ENCODE measurements at places on chromosomes 3 and 15.

DNA sequence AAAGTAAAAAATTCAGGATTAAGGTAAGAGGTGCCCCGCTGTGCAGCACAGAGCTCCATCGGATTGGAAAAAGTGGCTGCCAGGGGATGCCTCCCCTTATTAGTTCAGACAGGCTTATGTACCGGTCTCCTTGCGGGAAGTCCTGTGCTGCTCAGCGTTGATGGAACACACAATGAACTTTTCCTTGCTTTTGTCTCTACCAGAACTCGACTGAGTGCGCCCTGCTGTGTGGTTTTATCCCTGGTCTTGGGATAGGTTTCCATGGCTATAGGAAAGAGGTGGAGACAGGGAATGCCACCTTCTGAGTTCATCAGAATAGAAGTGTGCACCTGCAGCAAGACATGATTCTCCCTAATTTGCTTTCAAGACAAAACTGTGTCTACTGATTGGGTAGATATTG lies 745.9 kb upstream of the CFAP20DC start:
- no peak for DNase-seq

- no peak for DNase-seq
Measured at GRCh38 chr3:46701181-46701939, at the start of gene TMIE. TMIE (plus strand) TSS chr3:46701392; CDS start chr3:46701488, 96 bp downstream.

DNA sequence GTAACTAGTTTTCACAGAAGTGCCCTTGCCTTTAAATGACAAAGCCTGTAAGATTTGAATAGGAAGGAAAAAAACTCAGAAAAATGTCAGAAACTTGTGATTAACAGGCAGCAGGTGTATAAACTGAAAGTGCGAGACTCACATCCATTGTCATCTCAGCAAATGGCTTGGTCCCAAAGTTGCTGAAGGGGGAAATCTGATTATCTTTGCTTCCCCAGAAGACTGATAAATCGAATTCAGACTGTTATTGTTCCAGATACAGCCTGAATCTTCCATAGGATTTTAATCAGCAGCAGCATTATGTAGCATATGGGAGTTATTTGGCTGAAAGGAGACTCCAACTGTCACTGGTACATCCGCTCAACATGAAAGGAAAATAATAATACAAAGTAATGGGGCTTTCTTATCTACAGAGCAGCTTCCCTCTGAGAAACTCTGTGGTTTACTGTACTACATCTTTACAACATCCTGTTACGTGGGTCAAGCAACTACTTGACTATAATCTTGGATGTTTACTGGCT lies 550.4 kb upstream of the CCDC54 start:
- DNase-seq: no peak

- peak; percentile 23 for DNase-seq
Measured at GRCh38 chr3:129013491-129013891, 12.4 kb downstream of the EFCC1 start.

GRCh38 chr15:74191798-74192197 lies 10.8 kb downstream of the STRA6 start:
- no peak for DNase-seq

DNA sequence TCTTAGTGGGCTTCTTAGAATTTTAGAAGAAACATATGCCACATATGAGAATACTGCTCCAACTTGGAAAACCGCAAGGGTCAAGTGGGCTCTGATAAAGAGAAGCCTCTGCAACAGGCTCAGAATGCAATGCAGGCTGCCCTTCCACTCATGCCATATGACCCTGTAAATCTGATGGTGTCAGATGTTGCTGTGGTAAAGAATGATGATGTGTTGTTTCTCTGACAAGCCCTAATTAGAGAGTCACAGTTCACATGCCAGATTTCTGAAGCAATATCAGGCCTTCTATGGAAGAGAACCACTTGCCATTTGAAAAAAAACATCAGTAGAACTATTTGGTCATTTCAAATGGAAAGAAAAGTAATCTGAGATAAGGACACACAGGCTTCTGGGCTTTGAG lies 749.6 kb downstream of the AGBL1 start:
- DNase-seq: no peak

GRCh38 chr3:2927259-2927658 lies 182.9 kb downstream of the IL5RA start:
- DNase-seq: no peak

- no peak for DNase-seq
Measured at GRCh38 chr3:171895291-171895690, 52.1 kb downstream of the TMEM212 start.

- DNase-seq: peak; percentile 16
Measured at GRCh38 chr3:120670576-120670975, 11.5 kb downstream of the HGD start.

- peak; percentile 6 for DNase-seq
Measured at GRCh38 chr3:43071313-43071893, 34.5 kb downstream of the POMGNT2 start.

DNA sequence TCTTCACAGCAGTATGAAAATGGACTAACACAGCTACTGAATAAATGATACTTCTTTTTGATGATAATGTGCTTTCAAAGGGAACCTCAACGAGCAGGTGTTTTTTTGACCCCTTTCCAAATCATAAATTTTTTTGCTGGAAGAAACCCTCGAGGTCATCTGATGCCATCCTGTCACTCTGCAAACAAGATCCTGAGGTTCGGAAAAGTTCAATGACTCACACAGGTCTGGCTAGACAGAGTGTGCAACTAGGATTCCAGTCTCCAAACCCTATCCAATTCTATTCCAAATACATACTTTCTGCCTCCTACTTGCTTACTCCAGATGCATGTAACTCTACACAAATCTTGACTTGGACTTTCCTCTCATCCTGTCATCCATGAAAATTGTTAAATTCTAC lies 124.7 kb downstream of the NEDD4 start:
- DNase-seq: peak; percentile 12

- peak; percentile 42 for DNase-seq
Measured at GRCh38 chr3:47250309-47251060, 32.1 kb downstream of the KIF9 start.

DNA sequence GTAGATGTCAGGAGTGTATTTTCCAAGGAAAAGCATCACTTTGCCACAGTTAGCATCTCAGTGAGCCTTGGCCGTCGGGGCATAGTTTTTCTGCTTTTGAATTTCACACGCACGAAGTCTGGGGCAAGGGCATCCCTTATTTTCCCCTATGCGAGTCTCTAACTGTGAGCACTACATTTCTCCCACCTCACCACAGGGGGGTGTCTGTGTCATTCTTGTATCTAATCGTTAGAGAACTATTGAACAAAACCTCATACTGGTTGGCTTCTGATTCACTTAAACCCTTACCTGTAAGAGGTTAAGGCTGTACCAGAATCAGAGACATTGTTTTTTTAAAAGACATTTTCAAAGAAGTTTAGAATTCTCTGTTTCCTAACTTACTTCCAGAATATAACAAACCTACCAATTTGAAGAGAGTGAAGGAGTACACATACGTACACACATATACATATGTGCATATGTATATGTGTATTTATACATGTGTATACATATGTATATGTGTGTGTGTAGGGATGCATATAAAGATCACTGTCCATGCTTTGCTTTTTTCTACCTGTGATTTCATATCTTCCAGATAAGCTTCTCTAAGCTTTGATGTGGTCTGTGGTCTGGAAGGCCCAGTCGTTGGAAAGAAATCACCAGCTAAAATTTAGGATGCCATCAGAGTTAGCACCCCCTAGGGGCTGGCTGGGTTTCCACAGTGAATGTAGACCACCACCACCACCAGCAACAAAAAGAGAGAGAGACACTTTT lies 49.4 kb downstream of the MYZAP start:
- peak; percentile 43 for DNase-seq

DNA sequence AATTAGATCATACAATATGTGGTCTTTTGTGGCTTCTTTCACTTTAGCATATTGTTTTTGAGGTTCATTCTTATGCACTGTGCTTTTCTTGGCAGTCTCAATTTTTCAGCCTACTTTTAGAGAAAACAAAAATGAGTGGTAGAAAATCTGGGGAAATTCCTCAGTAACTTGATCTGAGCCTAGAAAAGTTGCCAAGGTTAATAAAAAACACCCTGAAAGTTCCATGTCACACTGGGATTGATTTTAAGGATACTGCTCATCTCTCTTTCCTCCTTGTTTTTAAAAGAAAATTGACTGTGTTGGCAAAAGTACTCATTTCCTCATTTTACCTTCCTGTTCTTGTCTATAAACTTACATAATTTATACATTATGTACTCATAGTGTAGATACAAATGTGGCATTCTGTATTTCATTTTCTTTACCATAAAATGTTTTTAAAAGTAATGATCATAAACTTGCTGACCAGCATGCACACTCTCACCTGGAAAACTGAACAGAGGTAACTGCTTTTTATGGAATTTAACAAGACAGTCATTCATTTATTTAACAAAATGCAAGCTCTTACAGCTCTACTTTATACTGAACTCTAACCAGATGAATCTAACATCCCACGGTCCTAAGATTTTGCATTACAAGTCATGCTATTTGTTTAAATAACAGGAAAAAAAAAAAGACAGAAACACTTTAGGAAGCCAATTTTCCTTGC lies 28.6 kb upstream of the SH3BP5 start:
- peak; percentile 83 for DNase-seq

GRCh38 chr3:97264180-97264579 lies 449.8 kb downstream of the EPHA6 start:
- no peak for DNase-seq

DNA sequence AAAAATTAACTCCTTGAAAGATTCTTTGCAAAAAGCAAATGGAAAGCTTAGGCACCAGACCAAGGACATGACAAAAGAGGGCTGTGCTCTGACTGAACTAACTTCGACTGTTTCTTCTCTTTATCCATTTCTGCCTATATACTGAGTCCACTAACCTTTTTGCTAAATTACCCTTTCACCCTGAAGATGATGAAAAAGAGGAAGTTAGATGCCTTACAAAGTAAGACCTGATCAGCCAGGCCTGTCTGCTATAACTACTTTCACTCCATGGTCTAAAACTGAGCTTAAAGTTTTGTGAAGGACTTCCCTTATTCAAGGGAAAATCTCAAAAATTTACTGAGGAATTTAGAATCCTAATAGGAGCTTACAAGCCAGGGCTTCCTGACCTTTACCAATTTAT lies 6.2 kb upstream of the IGSF10 start:
- DNase-seq: no peak

DNA sequence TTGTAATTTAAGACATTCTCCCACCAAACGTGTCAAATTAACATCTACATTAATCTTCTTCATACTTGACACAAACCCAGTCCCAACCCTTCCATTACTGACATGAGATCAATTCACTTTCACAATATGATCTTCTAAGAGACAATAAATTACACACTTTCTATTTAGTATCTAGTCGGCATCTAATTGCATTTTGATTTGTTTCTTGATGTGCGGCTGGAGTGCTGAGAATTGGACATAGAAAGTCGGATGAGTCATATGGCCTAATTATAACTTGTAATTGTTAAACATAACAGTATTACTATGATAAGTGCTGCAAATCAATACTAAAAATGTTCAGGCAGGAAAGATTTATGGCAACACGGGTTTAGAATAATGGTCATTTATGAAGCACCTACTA lies 78.4 kb upstream of the RORA start:
- DNase-seq: no peak

GRCh38 chr3:44984335-44984734 lies 8.3 kb downstream of the EXOSC7 start:
- no peak for DNase-seq

DNA sequence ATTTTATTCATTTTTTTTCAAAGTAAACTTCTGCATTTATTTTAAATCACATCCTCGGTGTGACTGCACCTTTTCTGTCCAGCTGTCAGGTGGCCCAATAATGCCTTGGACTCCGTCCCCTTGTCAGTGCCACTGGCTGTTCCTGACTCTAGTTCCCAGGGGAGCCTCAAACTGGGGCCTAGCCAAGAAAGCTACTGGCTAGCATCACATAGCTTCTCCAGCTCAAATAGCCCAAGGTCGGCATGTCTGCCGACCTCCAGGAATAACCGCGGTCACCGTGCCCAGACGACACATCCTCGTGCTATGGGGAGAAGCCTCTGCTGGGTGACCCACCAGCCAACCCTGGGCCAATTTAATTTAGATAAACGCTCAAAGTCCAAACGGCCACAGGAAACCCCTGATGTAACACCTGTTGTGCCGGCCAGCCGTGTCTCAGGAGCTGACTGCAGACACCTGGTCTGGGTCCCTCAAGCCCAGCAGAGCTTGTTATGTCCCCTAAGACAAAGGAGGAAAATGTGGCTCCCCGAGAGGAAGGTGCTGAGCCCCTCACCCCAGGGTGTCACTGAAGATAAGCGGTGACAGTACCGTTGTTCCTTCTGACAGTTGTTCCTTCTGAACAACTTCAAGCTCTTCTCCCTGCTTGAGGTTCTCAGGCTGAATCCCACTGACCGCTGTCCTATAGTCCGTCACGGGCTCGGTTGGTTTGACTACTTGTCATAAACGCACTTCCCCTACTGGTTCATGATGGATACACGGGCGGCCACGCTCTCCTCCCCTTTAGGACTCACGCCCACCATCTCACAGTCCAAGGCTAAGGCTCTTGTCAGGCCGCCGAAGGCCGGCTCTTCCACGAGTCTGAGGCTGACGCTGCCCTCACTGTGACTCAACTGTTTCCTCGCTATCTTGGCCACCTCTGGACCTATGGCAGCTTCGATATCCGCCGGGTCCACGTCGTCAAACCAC lies 126.2 kb downstream of the KLF13 start:
- no peak for DNase-seq

GRCh38 chr3:73733746-73734145 lies 109.0 kb upstream of the PDZRN3 start:
- DNase-seq: no peak

- DNase-seq: no peak
Measured at GRCh38 chr3:129593230-129593594, 13.3 kb downstream of the PLXND1 start.

GRCh38 chr3:27712136-27713077 lies 9.7 kb downstream of the EOMES start:
- DNase-seq: peak; percentile 74

GRCh38 chr3:70702132-70702531 lies 389.7 kb upstream of the MDFIC2 start:
- DNase-seq: peak; percentile 5

DNA sequence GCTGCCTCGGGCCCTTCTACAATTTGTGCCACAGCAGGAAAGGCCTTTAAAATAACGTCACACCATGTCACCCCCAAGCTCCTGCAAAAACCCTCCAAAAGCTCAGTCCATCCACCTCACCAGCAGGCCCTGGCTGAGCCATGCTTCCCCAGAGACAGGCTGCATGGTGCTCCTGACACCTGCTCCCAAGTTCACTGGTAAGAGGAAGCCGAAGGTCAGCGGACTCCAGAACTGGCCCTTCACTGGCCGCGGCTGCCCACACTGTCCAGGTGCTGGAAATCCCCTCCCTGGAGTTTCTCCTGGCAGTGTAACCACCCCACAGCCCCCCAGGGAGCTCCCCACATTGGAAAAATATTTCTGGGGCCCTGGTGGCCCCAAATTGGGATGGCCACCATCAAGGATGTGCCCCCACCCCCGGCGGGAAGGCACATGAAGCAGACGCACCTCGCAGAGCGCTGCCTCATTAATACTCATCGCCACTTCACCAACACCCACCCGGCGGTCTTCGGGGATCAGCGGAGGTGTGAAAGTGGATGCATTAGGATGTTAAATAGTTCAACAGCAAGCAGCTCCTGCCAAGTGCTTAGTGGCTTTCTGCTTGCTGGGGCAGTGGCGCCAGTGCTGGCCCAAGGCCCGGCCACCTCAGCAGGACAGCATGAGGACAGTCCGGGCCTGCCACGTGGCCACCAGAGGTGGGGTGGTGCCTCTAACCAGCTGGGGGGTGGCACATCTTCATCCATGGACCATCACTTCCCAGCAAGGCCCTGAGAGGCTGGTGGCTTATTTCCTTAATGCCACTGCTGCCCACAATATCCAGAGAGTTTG lies 146.1 kb upstream of the IQSEC1 start:
- DNase-seq: no peak

GRCh38 chr15:51139091-51139490 lies 44.4 kb upstream of the TNFAIP8L3 start:
- no peak for DNase-seq
